ENCODE measurements at places on chromosomes 4 and X.

DNA sequence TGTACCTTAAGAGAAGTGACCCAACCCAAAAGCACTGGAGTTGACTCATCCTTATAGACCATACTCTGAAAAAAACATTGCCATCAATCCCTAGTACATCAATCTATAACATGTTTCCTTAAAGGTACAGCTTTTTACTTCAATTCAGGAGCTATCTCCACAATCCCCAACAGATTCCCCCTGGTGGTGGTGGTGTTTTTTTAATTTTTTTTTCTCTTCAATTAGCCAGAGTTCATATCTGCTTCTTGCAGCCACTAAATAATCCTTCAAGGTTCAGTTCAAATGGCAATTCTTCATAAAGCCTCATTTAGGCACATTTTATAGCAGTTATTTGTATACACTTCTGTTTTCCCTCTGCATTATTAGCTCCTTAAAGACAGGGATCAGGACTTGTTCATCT lies 60.7 kb upstream of the KDR start:
- DNase-seq = no peak

DNA sequence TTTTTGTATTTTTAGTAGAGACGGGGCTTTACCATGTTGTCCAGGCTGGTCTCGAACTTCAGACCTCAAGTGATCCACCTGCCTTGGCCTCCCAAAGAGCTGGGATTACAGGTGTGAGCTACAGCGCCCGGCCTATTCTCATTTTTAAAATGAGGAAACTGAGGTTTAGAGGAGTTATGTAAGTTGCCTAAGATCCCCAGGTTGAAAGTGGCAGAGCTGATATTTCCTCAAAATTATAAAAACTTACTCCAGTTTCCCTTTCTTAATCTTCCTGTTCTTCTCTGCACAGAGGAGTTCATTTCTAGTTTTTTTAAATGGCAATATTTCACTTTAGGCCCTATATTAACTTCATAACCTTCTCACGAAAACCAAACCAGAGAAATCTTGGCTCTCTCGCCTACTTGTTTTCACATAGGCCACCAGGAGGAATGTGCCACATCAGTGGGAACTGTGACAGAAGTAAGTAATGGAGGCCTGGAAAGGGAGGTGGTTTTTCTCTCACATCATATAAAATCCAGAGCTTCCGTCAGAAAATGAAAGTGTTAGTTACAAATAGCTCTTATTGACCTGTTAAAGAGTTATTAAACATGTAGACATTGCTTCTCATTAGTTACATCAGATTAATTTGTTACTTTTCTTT lies 16.1 kb upstream of the RS1 start:
- no peak for DNase-seq

- DNase-seq = no peak
Observed at GRCh38 chr4:139266208-139266582, 13.8 kb downstream of the MGARP start.

DNA sequence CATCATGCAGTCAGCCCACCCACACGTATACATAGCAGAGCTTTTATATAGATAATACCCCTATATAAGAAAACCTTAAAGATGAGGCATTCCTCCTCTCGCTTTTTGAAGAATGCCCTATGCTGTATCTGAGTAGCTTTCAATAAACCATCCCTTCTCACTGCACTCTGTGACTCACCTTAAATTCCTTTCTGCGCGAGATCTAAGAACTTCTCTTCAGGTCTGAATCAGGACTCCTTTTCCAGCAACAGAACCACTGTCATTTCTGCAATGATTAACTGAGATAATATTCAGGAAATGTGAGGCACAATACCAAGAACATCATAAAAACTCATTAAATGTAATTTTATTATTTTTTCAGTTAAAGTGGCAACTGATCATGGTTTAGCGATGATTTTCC lies 76.4 kb upstream of the DCLK2 start:
- DNase-seq = no peak

GRCh38 chrX:68462653-68463052 lies 29.4 kb upstream of the OPHN1 start:
- DNase-seq = no peak

Data from activated CD8-positive, alpha-beta memory T cell treated with anti-CD3 and anti-CD28 coated beads for 1 hour (primary cell).